Mucosa of descending colon (tissue), 3 donors: ENCODE measurements at places on chromosomes 5 and 9.

GRCh38 chr9:16710888-16711287, 159.6 kb downstream of the BNC2 start:
- DNase-seq = no peak

DNA sequence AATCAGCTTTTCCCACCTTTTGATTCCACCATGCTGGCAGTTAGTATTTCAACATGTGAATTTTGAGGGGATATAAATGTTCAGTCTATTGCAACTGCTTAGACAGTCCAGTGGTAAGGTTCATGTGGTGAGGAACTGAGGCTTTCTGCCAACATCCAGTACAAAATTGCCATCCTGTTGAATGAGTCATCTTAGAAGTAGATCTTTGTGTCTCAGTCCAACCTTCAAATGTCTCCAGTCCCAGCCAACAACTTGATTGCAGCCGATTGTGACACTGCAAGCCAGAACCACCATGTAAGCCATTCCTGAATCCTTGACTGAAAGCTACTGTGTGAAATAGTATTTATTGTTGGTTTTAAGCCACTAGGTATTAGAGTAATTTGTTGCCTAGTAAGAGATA, 331.5 kb upstream of the GRIN3A start:
- DNase-seq = no peak

DNA sequence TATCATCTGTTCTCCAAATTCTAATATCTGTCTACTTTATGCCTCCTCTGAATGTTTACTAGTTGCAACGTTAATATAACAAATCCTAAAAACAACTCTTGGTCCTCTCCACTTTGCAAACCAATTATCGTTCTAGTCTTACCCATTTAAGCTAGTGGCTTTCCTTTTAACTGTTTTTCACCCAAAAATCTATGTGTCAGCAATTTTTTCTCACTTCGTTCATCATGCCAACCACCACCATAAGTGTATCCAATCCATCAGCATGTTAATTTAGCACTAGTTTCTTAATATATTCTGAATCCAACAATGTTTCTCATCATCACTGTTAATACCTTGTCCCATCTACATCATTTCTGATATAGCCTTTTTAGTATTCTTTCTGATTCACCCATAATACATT, 90.0 kb upstream of the RORB start:
- DNase-seq = no peak

DNA sequence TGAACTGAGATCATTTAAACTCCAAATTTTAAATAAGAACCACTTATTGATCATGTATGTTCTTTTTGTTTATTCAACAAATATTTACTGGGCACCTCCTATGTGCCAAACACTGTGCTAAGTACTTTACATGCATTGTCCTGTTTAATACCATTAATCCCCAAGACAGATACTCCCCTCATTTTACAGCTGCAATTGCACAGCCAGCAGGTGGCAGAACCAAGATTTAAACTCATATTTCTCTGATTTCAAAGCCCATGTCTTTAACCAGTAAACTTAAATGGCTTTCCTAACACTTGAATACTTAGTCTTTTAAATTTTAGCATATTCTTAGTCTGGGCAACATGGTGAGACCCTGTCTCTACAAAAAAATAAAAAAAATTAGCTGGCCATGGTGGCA, 43.4 kb upstream of the KIAA1958 start:
- no peak for DNase-seq

GRCh38 chr5:158654415-158654814, 445.3 kb downstream of the EBF1 start:
- no peak for DNase-seq

DNA sequence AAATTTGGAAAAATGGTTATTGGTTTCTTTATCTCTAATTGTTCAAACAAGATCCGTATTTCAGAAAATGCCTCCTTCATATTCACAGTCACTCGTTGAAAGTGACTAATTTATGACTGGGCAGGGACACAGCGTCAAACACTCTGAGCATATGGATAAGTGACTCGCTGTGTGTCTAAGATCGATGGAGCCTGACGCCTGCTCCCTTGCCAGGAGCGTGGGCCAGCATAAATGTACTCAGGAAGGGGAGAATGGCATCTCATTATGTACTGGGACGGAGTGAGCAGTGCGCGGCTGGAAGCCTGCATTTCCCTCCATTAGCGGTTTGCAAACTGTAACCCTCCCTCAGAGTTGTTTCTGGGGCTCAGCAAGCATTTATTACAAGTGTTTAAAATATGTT, 79.8 kb upstream of the CAST start:
- DNase-seq = no peak

- DNase-seq = no peak
Observed at GRCh38 chr5:17187011-17187785, 30.2 kb upstream of the BASP1 start.

GRCh38 chr5:154944716-154945115, 3.8 kb downstream of the MRPL22 start:
- no peak for DNase-seq

DNA sequence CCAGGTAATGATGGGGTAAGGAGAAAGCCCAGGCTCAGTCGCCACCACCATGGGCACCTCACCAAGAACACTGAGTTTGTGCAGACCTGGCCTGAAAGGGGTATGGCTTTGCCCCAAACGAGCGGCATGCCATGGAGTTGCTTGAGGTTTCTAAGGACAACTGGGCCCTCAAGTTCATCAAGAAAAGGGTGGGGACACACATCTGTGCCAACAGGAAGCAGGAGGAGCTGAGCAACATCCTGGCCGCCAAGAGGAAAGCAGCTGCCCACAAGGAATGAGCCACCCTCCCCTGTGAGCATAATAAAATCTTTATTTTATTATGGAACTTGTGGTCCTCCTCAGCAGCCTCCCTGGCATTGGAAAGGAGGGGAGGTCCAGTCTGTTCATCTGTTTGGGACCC, 23.8 kb downstream of the CD14 start:
- peak; percentile 69 for DNase-seq

DNA sequence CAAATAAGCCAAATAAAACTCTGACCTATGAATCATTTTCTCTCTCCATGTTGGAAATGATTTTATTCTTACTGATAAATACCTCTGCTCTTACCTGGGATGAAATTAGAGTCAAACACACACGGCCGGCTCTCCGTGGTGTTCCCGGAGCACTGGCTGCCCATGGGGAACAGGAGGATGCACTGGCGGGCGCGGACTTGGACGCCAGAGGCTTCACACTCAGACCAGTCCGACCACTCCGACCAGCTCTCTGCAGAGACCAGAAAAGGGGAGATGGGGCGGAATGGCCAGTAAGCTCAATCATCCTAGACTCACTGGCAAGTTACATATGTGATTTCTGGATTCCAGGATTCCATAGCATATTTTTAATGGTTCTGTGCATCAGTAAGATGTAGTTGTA, 494.1 kb downstream of the SEMA5A start:
- no peak for DNase-seq

DNA sequence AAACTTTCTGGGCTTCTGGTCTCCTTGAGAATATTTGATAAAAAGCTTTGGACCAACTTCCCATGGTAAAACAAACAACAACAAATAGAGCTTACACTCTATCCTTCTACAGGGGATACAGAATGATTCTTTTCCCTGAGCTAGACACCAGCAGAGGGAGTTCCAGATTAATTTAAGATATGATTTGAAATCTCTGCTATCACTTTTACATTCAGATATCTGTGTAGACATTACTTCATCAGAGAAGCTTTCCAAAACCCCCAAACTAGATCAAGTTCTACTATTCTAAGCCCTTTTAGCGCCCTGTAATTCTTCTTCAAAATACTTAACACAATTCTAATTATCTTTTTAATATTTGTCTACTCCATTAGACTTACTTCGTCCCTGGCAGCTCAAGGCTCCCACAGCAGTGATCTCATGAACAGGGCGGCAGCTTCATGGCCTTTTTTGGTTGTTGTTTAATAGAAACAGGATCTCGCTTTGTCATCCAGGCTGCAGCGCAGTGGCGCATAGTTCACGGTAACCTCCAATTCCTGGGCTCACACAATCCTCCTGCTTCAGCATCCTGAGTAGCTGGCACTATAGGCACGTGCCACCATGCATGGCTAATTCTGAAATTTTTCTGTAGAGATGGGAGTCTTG, 955 bp upstream of the GALNT12 start:
- no peak for DNase-seq

GRCh38 chr5:135543485-135544304, 7.9 kb upstream of the NEUROG1 start:
- DNase-seq = peak; percentile 42

GRCh38 chr5:125579182-125579581, 832.7 kb upstream of the ZNF608 start:
- no peak for DNase-seq

- peak; percentile 77 for DNase-seq
Observed at GRCh38 chr9:111525056-111525977, at the start of gene ZNF483. Gene ZNF483, plus strand, starts transcription at chr9:111525179. Its CDS starts 2,217 bp downstream, at chr9:111527396.
